ENCODE measurements at places on chromosomes 7 and 10.

- no peak for DNase-seq
Measured at GRCh38 chr7:30976381-30976780, 12.6 kb downstream of the GHRHR start.

DNA sequence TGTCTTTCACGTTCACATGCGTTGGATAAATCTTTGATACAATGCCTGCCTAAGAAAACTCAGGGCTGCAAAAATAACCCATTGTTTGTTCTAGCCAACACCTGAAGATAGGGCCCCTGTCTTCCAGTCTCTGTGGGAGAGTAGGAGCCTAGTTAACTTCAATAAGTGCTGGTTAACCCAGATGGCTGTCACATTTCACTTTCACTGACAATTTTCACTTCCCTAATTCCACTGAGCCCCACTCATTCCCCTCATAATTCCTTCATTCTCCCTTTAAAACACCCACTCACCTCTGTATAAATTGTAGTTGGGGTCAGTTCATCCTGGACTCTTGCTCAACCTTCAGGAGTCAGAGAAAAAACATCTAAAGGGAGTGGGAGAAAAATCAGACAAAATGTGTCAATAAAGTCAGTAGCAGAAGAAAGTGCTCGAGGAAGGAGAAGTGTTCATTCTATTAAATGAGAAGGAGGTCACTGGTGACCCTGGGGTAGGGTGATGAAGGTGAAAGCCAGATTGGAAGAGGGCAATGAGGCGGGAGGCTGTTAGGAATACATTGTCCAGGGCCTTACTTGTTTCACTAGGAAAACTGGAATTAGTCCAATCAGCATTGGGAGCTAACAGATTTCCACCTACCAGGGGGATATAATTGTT is 51.2 kb upstream of the ABI1 start:
- DNase-seq = no peak

DNA sequence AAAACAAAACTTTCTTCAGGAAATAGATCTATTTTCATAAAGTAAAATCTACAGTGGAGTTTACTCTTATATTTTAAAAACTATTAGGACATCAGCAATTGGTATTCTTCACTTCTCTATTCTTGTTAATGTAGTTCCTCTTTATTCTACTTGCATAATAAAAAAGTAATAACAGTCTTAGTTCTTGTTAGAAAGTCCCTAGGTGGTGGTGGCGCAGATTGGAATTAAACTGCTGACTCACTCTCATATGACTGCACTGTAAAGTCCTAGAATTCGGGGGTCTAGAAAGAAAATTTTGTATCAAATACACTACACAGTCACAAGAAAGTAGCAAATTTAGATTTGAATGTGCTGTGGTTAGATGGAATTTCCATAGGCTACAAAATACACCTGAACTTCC is 44.6 kb upstream of the TES start:
- no peak for DNase-seq

DNA sequence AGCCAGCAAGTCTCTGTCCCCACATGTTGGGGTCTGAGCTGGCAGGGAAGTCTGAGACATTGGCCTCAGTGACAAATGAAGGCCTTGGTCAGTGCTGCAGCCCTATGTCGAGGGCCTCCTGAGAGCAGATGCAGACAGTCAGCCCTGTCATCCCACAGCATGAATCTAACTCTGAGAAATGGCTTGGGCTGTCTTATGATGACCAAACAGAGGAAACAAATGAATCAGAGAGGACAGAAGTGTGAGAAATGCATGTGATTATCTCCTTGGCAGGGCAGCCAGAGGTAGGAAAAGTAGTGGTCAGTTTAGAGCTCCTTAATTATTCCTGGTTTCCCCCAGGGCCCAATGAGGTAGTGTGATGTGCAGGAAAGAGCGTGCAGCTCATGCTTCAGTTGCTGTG is 287.6 kb downstream of the SORCS3 start:
- no peak for DNase-seq

GRCh38 chr7:16609842-16610450 is 35.6 kb downstream of the ANKMY2 start:
- DNase-seq = no peak

Data from stimulated activated CD4-positive, alpha-beta T cell treated with anti-CD3 and anti-CD28 coated beads, Interleukin-1b, Interleukin-23, amount 100 ng/mL, for 4 hours (primary cell).